Foreskin fibroblast (primary cell): ENCODE measurements at places on chromosomes 1 and 21.

DNA sequence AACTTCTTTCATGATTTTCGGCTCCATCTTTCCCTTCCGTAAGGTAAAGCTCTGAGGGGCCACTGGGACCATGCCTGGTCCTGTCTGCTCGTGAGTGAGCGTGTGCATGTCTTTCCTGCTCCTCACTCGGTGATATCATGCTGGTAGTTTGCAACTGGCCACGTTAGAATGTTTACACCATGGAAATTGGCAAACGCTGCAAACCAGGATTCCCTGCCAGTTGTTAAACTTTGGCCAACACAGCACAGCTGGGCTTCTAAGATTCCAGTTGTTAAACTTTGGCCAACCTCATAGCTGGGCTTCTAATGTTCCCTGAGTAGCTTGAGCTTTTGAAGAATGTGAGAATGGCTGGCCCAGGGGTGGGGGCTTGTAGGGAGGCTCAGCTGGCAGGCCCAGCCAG lies 68.0 kb upstream of the ACTL8 start:
- peak; percentile 10 for DNase-seq

GRCh38 chr1:30748098-30748698 lies 9.4 kb downstream of the LAPTM5 start:
- DNase-seq = no peak

DNA sequence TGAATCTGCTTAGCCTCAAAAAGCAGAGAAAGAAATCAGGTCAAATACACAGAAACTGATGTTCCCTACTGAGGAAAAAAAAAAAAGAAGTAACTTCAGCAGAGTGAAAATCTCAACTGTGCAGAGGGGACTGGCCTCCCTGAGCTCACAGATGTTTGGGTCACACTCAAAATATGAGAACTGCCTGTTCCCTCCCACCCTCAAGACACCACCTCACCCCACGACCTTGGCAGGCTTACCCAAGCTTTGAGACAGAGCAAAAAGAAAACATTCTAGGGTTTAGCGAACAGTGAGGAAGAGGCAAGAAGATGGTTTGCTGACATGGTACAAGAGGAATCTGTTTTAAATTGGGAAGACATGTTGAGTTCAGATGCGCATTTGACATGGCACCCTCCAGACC lies 48.8 kb downstream of the NID1 start:
- peak; percentile 95 for DNase-seq

GRCh38 chr1:117846674-117847425 lies 82.6 kb downstream of the GDAP2 start:
- DNase-seq = no peak

DNA sequence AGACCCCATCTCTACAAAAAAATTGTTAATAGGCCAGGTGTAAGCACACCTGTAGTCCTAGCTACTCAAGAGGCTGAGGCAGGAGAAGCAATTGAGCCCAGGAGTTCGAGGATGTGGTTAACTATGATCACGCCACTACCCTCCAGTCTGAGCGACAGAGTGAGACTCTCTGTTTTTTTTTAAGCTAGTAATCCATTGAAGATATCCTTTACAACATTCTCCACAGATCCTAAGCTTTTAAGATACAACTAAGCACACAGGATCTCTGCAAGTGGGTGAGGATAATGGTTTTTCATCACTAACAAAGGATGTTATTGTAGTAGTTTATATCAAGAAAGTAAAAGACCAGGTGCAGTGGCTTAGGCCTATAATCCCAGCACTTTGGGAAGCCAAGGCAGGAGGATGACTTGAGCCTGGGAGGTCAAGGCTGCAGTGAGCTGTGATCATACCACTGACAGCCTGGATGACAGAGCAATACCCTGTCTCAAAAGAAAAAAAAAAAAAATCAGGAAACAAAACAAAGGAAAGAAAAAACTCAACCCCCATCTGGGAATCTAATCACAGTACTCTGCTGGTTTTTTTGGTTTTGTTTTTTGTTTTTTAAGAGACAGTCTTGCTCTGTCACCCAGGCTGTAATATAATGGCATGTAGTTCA lies 166.1 kb downstream of the RERE start:
- no peak for DNase-seq
